Activated T-helper 1 cell treated with anti-CD3 and anti-CD28 coated beads, Interleukin-2, amount 50 U/mL, for 16 hours (primary cell): ENCODE measurements at places on chromosomes 1 and 21.

- no peak for DNase-seq
Measured at GRCh38 chr1:8416881-8417280, 99.0 kb downstream of the SLC45A1 start.

DNA sequence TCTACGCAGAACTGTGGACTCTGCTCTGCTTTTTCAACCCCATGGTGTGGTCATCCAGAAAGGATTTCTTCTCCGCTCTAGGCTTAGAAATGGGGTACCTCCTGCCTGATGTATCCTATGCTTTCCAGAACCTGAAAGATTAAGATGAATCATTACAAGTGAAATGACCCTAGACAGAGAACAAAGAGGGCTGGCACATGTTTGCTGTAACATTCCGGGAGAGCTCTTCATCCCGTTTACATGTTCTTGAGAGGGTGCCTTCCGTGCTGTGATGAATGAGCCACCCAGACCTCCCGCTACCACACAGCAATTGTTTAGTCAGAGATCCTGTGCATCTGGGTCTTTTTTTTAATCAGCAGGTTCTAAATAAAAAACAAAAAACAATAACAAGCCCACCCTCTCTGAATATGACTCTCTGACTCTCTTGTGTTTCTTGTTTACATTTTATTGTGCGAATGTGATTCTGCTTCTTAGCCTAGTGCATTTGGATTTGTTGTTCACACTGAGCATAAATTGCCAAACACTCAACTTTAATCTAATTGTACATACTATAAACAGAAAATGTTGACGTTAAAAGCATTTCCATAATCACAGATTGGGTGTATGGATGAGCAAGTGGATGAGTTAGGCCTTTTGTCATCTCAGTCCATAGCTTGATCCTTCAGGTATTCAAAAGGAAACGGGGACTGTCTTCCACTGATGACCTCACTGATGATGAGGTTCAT lies 87.1 kb downstream of the GPR88 start:
- DNase-seq: no peak

DNA sequence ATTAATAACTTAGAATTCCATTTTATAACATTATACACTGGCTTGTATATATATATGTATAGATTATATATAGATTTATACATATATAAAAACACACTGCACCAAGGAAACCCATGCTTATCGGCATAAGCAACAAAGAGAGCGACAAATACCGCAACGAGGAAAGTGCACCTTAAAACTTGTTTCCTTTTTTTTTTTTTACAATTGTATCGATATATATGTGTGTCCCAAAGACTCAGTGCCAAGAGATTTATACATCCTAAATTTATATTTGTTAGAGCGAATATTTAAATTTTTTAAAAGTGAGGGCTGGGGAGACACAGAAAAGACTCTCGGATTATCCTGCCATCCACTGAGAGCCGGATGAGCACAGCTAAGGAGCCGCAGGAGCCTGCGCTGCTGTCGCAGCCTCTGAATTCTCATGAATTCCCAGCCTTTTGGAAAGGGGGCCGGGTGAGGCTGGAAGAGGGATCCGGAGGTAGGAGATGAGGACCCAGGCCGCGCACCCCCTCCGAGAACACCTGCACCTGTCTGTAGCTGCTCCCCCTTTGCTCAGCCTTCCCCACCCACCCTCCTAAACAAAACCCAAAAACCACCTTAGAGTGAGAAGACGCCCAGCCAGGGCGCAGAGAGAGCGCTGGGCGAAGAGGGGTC lies 5.2 kb downstream of the DMRTA2 start:
- no peak for DNase-seq

DNA sequence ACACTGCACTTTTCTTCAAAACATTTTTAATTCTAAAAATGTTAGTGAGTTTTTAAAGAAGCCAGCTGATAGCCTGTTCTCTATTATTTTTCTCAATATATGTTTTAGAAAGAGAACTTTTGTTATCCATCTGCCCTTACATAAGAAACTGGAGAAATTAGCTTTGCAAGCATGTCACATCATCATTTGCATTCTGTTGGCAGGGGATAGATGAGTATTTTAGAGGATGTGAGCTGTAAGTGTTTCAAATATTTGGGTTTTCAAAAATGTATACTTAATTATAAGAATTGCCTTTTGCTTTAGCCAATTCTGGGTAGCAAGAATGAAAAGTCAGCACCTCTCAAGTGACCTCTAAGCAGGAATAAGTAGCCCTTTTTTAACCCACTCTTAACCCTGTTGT lies 7.4 kb downstream of the NFIA start:
- no peak for DNase-seq

GRCh38 chr1:182388392-182389134 lies 3.0 kb downstream of the GLUL start:
- DNase-seq: no peak
